ENCODE measurements at places on chromosomes 5 and 9.
A peak's percentile ranks its signal among the peaks of the same experiment; 100 is the strongest.

DNA sequence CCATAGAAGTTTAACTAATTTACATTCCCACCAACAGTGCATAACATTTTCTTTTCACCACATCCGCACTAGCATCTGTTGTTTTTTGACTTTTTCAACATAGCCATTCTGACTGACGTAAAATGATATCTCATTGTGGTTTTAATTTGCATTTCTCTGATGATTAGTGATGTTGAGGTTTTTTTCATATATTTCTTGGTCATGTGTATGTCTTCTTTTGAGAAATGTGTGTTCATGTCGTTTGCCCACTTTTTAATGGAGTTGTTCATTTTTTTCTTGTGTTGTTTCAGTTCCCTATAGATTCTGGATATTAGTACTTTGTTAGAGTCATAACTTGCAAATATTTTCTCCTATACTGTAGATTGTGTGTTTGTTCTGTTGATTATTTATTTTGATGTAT, 163.4 kb downstream of the FER start:
- no peak for DNase-seq

DNA sequence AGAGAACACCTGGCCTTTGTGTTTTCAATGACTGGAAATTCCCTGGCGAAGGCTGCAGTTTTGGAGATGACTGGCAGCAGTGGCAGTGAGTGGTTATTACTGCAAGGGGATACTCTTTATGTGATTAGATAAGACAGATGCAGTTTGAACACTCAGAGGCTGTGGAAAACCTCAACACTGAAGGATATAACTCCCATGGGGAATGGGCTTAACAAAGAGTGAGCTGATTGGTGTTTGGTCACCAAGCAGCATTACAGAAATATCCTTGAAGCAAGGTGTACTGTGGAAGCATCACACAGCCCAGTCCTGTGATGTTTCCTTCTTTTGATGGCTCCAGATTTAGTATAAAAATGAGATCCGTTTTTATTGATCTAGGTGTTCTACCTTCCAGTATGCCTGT, 490.7 kb upstream of the PTPRD start:
- DNase-seq: peak; percentile 58

- DNase-seq: no peak
Measured at GRCh38 chr5:138372225-138372624, 19.7 kb downstream of the KDM3B start.

GRCh38 chr5:37836592-37837413, 3.0 kb downstream of the GDNF start:
- DNase-seq: no peak

DNA sequence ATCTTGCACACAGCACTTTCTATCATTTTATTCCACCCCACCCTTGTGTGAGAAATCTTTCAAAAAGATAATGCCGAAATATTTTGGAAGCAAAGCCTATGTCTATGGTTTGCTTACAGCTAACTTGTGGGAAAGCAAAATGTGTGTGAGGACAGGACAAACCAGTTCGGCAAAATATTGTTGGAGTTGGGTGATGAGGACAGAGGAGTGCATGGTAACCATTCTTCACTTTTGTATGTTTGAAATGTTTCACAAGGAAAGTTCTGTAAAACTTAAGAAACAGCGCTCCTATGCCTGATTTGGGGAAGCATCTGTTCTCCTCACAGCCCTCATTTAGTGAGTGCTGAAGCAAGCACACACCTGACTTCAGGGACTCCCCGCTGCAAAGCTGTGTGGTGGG, 62.0 kb upstream of the RNF130 start:
- DNase-seq: no peak

- no peak for DNase-seq
Measured at GRCh38 chr5:159061179-159061796, 38.4 kb downstream of the EBF1 start.

GRCh38 chr5:40552981-40553380, 126.7 kb upstream of the PTGER4 start:
- DNase-seq: no peak

- no peak for DNase-seq
Measured at GRCh38 chr5:73233461-73234203, 60.6 kb downstream of the TMEM174 start.

- DNase-seq: no peak
Measured at GRCh38 chr5:179603308-179603707, 20.2 kb downstream of the HNRNPH1 start.

Data from NCI-H1436 (cell line).